K562 (cell line): ENCODE measurements at places on chromosomes 6 and 20.

DNA sequence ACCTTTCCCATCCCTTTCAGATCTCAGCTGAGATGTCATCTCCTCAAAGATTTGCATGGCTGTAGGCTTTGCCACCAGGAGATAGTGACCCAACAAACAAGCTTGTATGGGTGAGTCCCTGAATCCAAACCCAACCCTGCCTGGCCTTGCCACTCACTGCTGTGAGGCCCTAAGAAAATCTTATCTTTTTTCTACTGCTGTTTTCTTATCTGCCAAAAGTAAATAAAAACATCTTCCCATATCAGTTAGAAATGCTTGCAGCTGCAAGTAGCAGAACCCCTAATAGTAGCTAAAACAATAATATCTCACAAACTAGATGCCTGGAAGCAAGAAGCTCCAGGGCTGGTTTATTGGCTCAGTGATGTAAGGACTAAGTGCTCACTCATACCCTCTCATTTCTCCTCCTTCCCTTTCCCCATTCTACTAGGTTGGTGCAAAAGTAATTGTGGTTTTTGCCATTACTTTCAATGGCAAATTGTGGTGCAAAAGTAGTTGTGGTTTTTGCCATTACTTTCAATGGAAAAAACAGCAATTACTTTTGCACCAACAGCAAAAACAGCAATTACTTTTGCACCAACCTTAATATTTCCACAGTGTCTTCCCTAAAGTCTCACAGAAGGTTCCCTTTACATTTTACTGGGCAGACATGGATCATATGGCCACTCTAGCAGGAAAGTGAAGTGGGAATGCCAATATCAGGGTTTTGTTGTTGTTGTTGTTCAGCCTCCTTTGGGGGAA, 56.7 kb upstream of the PSMF1 start:
- DNase-seq: peak; percentile 6

DNA sequence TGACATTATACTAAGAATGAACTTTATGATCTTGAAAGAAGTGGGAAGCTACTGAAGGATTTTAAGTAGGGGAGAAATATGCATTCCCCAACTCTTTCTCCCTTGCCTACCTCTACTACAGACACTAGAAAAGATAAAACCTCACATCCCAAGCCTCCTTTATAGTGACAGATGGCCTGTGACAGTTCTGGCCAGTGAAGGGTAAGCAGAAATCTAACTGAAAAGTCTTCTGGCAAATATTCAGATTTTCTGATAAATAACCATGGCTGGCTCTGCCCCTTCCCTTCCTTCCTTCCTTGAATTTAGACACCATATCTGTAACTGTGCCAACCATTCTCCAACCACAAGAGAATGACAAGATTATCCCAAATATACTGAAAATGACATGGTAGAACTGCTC, 10.2 kb upstream of the BEND6 start:
- no peak for DNase-seq

DNA sequence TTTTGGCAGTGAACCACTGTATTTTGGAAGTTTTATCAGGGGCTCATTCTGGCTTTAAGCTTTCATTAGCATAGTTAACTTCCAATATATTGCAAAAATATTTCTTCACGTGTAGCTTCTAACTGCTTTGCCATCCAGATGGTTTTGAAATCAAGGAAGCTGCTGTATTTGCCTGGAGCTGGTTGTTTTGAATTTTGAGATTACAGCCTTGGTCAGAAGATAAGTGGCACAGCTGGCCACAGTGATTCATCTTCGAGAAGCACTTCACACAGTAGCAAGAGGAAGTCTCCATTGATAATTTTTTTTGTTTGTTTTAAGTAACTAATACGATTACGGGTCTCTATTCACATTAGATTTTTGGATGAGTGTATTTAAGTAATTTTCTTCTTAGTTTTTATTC, 3.8 kb downstream of the APCDD1L start:
- no peak for DNase-seq

DNA sequence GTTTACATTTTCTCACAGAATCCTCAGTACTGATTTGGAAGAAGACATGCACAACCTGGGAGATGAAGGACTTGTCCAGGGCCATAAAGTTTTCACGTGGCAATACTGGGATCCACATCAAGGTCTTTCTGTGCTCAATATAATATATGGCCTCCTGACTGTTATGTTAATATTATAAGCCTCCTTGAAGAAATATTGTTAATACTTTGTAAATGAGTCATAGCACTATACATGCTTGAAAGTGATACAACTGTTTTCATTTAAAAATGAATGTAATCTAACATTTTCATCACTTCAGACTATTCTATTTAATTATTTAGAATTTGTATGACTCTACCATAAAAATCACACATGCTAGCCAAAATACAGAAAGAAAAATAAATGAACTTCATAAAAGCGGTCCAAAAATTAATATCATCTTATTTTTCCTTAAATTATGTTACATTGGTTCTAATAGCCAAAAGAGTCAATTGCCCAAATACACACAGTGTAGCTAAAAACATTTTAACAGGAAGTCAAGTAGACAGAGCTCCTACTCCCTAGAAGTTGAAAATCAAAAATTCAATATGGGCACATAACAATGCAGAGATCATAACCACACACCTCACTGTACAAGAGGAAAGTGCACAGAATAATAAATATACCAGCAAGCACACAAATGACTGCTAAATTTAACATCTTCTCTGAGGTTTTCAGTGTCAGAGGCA, 188.0 kb upstream of the HDDC2 start:
- DNase-seq: no peak

DNA sequence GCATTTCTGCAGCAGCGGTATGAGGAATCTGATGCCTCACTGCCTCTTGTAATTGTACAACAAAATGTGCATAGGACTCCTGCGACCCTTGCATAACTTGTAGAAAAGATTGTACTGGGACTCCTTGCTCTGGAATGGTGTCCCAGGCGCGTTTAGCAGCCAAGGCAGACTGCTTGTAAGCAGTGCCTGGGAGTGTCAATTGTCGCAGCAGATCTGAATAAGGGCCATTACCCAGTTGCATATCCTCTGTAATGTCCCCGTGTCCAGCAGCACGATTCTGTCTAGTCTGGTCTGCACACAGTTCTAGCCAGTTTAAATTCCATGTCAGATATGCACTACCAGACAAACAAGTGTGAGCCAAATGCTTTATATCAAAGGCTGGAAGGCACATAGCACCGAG, 70.7 kb upstream of the BTN3A2 start:
- no peak for DNase-seq

DNA sequence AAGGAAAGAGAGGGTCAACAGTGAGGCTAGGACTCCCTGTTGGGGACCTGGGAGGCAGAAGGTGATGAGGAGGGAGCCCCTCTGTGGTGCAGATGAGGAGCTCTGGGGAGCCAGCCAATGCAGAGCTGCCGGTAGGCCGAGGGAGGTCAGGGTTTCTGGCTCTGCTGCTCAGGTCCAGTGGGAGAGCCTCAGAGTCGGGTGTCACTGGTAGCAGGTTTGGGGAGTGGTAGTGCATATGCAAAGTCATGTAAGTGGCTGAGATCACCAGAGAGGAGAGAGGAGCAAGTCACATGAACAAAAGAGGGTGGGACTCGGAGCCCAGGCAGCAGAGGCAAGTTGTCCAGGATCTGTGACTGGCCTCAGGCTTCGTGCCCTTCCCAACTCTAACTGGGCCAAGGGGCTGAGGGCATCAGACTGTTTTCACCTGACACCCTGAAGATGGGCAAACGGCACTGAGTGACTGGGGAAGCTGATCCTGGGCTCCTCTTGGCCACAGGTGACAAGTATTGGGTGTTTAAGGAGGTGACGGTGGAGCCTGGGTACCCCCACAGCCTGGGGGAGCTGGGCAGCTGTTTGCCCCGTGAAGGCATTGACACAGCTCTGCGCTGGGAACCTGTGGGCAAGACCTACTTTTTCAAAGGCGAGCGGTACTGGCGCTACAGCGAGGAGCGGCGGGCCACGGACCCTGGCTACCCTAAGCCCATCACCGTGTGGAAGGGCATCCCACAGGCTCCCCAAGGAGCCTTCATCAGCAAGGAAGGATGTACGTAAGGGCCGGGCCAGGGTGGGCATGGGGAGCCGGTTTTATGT, 6.6 kb downstream of the MMP24OS start:
- DNase-seq: peak; percentile 82

DNA sequence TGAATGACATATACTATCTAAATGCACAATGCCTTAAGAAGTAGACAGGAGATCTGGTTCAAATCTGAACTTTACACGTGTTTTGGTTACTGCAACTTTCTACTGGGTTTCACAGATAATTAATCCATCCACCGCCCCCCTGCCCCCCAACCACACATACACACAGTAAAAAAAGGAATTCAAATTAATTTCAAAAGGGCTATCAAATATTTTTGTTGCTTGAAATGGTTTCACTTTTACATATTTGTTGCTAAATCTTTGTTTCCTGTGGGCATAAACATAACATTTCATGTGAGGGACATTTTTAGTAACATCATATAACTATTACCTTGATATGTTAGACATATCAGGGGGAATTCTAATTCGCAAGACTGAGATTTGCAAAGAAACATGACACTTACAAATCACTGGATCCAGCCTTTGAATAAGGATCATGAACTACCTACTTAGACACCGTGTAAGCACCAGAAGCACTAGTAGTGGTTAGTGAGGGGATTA, 7.5 kb downstream of the NEDD9 start:
- no peak for DNase-seq

DNA sequence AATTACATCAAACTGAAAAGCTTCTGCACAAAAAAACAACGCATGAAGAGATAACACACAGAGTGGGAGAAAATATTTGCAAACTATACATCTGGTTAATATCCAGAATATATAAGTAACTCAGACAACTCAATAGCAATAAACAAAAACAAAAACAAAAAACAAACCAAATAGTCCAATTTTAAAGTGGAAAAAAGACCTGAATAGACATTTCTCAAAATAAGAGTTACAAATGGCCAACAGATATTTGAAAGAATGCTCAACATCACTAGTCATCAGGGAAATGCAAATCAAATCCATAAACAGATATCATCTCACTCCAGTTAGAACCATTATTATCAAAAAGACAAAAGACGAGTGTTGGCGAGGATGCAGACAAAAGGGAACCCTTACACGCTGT, 28.8 kb upstream of the TOP1 start:
- DNase-seq: no peak

DNA sequence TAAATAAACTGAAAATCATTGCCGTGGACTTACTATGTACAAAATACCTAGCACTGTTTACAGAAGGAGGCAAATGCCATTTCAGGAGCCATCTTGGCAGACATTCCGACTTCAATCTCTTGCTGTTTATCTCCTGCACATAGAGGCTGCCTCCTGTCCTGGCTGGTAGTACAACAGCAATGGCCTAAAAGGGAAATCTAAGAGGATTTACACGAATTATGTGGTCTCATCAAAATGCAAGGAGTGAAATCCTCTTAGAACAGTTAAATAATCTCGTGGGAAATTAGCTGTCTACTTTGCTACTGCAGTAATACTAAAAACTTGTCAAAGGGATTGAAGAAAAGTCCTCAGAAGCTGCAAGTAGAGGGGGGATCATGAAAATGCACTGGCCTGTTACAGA, 82.2 kb upstream of the SLC2A12 start:
- no peak for DNase-seq

GRCh38 chr6:101847690-101848089, 454.2 kb downstream of the GRIK2 start:
- DNase-seq: no peak

DNA sequence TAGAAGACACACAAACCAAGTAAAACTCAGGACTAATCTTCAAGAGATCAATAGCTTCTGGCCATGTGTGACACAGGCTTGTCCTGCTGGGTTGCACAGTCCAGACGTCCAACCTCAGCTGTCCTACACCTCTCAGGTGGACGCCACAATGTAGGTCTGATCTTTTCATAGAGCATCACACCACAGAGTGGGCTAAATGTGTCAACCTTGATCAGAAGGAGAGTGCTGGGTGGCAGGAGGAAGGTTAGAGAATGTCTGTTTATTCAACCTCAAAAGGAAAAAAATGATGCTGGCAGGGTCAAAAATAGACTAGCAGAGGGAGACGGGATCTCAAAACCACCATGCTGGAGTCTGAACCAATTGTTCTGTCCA, 41.7 kb downstream of the GFOD1 start:
- no peak for DNase-seq

GRCh38 chr20:10788877-10789276, 115.1 kb upstream of the JAG1 start:
- no peak for DNase-seq

DNA sequence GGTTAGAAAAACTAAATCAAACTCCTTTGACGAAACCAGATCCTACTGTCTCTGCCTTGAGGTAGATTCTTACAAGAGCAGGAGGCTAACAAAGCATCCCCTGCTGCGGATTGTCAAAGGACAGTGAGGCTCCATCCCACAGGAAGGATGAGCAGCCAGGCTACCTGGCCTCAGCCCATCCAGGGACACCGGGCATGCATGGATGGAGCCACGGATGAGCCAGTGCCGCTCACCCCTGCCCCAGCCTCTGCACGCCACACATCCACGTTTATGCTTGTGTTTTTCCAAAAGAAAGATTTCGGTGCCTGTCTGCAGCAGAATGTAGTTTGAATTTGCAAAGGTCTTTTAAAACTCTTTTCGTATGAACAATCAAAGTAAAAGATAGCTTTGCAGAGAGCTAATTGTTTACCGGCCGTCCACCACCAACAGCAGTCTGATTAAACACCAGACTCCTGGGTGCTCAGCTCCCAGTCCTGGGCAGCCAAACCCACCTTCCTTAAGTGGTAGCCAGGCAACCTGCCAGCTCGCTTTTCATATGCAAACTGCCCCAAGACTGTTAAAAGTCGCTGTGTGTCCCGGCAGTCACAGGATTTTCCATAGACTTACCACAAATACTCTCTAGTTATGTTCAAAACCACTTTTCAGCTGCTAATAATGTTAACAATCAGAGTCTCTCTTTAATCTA, 999 bp downstream of the THBS2 start:
- no peak for DNase-seq

GRCh38 chr20:53561505-53561904, 32.1 kb downstream of the ZNF217 start:
- no peak for DNase-seq

GRCh38 chr20:3652676-3653596, 10.3 kb downstream of the GFRA4 start:
- peak; percentile 42 for DNase-seq

- DNase-seq: no peak
These were observed 36.7 kb upstream of the CCN6 start for GRCh38 chr6:112017169-112017568.

- DNase-seq: no peak
These were observed 34.1 kb downstream of the INSM1 start for GRCh38 chr20:20401991-20402390.

DNA sequence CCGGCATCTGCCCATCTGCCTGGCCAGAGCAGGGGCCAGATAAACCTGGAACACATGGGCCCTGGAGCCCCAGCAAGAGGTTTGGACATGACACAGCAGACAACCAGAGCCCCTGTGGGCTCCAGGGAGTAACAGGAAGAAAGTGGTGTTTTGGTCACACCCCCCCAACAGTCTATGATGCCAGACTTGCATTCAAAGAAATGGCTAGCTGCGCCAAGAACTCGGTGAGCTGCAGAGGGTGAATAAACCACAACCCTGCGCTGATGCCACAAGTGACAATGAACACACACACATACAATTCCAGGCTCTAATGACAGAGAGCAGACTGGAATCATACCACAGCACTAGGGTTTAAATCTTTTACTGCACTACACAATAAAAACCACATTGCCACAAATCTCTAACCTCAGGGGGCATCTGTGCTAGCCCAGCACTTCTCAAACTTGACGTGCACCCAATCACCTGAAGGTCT, 34.0 kb downstream of the TRERF1 start:
- DNase-seq: no peak

GRCh38 chr6:1635305-1636010, 25.7 kb downstream of the FOXC1 start:
- DNase-seq: no peak
